ENCODE measurements at places on chromosomes 7 and 10. TPM values are rescaled to one million over a fixed set of nuclear protein-coding genes. Genes with fewer than 3 reads are reported as not detected.

The UFSP1 gene
- polyA plus RNA-seq = 2.6 TPM

The WNT2 gene
- polyA plus RNA-seq = not detected

The SLC18A2 gene
- 0.91 TPM for polyA plus RNA-seq

The HYAL4 gene
- polyA plus RNA-seq = not detected

The NPC1L1 gene
- polyA plus RNA-seq = not detected

The ITPRID1 gene
- not detected for polyA plus RNA-seq

The MLXIPL gene
- polyA plus RNA-seq = not detected
